ENCODE measurements at places on chromosomes 6 and 20. TPM values are rescaled to one million over a fixed set of nuclear protein-coding genes. Genes with fewer than 3 reads are reported as not detected.

Gene DEF6
- 0.72 TPM for total RNA-seq

Gene MUCL3
- total RNA-seq, result not detected

GRCh38 chr6:150511313-150511712 is 88.4 kb upstream of the PLEKHG1 start:
- H3K4me1 ChIP-seq, result no peaks in the 10 kb centered on the region
- H3K36me3 ChIP-seq, result no peaks in the 10 kb centered on the region
- no peak overlapping the region for H3K27ac ChIP-seq
- DNase-seq, result no peak

GRCh38 chr6:9131616-9132015 is 696.3 kb upstream of the SLC35B3 start:
- H3K4me1 ChIP-seq, result no peaks in the 10 kb centered on the region
- no peak for DNase-seq
- no peak overlapping the region for H3K4me3 ChIP-seq
- H3K36me3 ChIP-seq, result no peaks in the 10 kb centered on the region

GRCh38 chr6:116111552-116112528 is 11.2 kb downstream of the NT5DC1 start:
- DNase-seq, result peak; percentile 74
- no peak overlapping the region for H3K4me3 ChIP-seq
- H3K27me3 ChIP-seq, result no peaks in the 10 kb centered on the region
- H3K36me3 ChIP-seq, result peaks cover 28% of the 10 kb centered on the region
- H3K27ac ChIP-seq, result no peak overlapping the region

DNA sequence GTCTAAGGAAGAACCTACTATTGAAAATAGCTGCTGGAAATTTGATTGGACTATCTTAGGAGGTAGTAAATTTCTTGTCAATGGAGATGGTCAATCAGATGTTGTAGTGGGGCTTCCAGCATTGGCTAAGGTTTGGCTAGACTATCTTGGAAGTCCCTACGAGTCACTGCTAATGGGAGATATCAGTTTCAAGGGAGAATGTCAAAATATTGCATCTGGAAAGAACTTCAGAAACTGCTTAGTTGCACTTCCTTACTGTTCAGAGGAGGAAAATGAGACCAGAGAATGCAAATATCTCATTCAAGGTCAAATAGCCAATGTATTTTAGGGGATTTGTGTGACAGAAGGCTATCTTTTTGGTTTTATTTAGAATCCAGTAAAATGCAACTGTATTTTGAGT is 53.5 kb upstream of the CCN2 start:
- no peaks in the 10 kb centered on the region for H3K36me3 ChIP-seq
- DNase-seq, result no peak
- H3K4me1 ChIP-seq, result peaks cover 6% of the 10 kb centered on the region
- no peaks in the 10 kb centered on the region for H3K27me3 ChIP-seq

- H3K27ac ChIP-seq, result no peak overlapping the region
- DNase-seq, result no peak
- H3K4me3 ChIP-seq, result no peak overlapping the region
- no peaks in the 10 kb centered on the region for H3K27me3 ChIP-seq
These were observed 713.3 kb downstream of the PRKN start for GRCh38 chr6:162014069-162014811.

- no peaks in the 10 kb centered on the region for H3K27me3 ChIP-seq
- peak; percentile 72 for DNase-seq
- H3K4me1 ChIP-seq, result no peaks in the 10 kb centered on the region
- no peak overlapping the region for H3K4me3 ChIP-seq
- no peak overlapping the region for H3K27ac ChIP-seq
- no peaks in the 10 kb centered on the region for H3K36me3 ChIP-seq
These were observed 411.8 kb downstream of the CDKAL1 start for GRCh38 chr6:20946022-20946421.

DNA sequence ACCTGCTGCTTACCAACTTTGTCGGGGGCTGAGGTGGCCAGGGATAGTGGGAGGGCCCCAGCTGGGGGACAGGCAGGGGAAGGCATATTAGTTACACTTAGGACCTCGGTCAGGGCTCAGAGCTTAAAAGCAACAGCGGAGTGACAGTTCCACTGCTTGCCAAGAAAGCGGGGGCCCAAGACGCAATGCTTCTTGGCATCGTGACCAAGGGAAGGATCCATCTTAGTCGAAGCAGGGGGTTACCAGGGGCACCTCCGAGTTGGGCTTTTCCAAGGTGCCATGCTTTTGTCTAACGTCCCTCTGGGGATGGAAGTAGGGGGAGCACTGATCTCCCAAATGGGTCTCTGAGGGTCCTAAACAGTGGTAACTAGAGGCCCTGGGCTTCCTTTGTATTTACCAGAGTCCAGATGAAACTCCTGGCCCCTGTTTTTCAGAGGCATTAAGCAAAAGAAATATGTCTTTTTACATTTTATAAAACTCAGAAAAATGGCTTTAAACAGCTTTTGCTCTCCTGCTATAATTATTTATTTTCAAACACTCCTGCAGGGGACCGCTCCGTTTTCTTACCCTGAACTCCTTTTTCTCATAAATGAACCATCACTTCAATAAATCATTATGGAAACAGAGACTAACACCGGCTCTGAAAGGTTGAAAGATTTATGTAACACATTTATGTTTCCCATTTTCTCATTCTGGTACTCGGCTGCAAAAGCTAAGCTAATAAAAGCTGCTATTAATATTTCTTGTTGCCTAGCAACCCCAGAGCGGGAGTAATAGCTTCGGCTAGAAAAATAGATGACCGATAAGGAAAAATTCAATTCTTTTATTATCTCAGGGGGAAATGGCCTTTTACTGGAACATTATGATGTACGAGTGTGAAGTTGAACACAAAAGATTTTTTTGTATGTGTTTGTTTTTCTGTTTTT is 100.4 kb downstream of the TOX2 start:
- no peak overlapping the region for H3K27ac ChIP-seq
- peaks cover 33% of the 10 kb centered on the region for H3K27me3 ChIP-seq
- DNase-seq, result no peak
- H3K4me1 ChIP-seq, result peaks cover 8% of the 10 kb centered on the region
- no peaks in the 10 kb centered on the region for H3K36me3 ChIP-seq

DNA sequence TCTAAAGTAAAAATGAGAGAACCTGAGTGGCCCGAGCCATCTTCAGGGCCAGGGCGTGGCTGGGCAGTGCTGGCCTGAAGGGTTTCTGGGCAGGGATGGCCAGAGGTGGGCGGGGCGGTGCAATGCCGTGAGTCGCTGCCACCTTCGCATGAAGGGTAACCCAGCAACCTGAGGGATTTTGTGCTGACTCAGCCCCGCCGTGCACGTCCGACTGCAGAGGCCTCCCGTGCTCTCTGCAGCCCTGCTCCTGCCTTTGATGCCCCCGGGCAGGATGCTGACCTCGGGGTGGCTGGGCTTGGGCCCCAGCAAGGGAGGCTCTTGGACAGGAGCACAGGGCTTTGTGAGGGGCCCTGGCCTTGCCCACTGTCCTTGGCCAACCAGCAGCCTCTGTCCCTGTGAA is 81.7 kb upstream of the GATA5 start:
- DNase-seq, result no peak
- no peaks in the 10 kb centered on the region for H3K36me3 ChIP-seq
- no peak overlapping the region for H3K4me3 ChIP-seq

DNA sequence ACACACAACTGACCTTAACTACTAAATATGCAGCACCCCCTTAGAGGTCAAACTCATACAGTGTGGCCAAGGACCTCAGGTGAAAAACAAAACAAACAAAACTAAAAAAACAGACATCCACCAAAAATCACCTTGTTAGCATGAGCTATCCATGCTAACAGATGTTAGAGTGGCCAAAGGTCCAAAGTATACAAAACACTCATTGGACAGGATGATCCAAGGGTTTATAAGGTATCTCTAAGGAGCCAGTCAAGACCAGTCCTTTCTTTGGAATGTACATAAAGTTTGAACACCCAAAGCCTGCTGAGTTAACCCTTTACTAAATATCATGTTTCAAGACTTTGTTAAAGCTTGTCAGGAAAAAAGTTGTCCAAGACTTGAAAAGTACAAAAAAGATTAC is 35.8 kb downstream of the THEMIS start:
- H3K27me3 ChIP-seq, result no peaks in the 10 kb centered on the region
- H3K4me1 ChIP-seq, result no peaks in the 10 kb centered on the region
- H3K4me3 ChIP-seq, result no peak overlapping the region
- no peak for DNase-seq
- H3K27ac ChIP-seq, result no peak overlapping the region
- H3K36me3 ChIP-seq, result no peaks in the 10 kb centered on the region

- H3K4me3 ChIP-seq, result no peak overlapping the region
- no peaks in the 10 kb centered on the region for H3K4me1 ChIP-seq
- DNase-seq, result peak; percentile 53
- H3K27me3 ChIP-seq, result no peaks in the 10 kb centered on the region
- no peaks in the 10 kb centered on the region for H3K36me3 ChIP-seq
These were observed 383.7 kb upstream of the IRAK1BP1 start for GRCh38 chr6:78483553-78484197.

GRCh38 chr20:25046181-25046641 is 11.7 kb downstream of the ACSS1 start:
- H3K36me3 ChIP-seq, result no peaks in the 10 kb centered on the region
- H3K4me1 ChIP-seq, result no peaks in the 10 kb centered on the region
- peaks cover 9% of the 10 kb centered on the region for H3K27me3 ChIP-seq
- H3K4me3 ChIP-seq, result no peak overlapping the region
- DNase-seq, result peak; percentile 58
- no peak overlapping the region for H3K27ac ChIP-seq

DNA sequence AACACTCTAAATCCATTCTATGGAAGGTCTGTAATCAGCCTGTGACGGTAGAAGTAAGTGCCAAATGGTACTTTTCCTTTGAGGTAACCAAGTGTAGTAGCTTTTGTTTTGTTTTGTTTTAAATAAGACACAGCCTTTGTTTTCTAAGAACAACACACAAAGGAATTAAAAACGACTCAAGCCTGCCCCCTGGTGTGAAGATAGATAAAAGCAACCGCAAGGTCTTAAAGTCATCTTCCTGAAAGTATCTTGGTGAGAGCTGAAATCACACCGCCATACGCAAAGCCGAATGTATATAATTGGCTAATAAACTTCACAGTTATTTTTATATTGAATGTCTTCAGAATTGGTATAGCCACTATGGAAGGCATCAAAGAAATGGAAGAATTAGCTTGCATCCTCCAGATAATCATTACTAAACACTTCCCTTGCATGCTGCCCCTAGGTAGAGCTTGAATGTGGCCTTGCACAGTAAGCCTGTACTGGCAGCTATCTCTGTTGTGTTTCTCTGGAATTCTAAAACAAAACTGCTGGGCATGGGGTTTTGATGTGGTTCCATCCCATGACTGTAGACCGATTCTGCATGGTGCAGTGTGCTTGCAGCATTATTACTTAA is 95.6 kb downstream of the LAMP5 start:
- no peak overlapping the region for H3K4me3 ChIP-seq
- no peaks in the 10 kb centered on the region for H3K36me3 ChIP-seq
- no peaks in the 10 kb centered on the region for H3K4me1 ChIP-seq
- H3K27ac ChIP-seq, result no peak overlapping the region
- peak; percentile 48 for DNase-seq
